ENCODE measurements at places on chromosomes 2 and 18.

GRCh38 chr18:59273759-59274532 is 692 bp upstream of the RAX start:
- DNase-seq: no peak

GRCh38 chr18:47873625-47874024 is 56.8 kb downstream of the SMAD2 start:
- DNase-seq: no peak

- no peak for DNase-seq
These were observed 169.2 kb upstream of the GLI2 start for GRCh38 chr2:120566331-120567035.

DNA sequence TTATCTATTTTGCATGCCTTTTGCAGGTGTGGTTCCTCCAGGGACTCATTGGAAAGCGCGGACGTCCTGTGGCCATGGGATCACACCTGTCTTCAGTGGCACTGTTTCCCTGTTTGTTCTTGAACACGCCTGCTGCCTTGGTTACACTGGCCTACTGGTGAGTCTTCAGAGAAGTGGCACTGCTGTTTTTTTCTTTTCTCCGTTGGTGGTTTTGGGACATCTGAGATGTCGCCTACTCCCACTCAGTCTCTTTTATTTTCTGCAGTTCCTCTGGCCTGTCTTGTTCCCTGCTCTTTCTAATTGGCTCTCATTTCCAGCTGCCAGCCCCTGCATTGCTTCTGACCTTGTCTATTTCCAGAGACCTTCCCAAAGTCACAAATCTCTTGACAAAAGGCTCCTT is 35.7 kb upstream of the POU3F3 start:
- no peak for DNase-seq

- no peak for DNase-seq
These were observed 172.4 kb downstream of the ZNF516 start for GRCh38 chr18:76322686-76323085.

DNA sequence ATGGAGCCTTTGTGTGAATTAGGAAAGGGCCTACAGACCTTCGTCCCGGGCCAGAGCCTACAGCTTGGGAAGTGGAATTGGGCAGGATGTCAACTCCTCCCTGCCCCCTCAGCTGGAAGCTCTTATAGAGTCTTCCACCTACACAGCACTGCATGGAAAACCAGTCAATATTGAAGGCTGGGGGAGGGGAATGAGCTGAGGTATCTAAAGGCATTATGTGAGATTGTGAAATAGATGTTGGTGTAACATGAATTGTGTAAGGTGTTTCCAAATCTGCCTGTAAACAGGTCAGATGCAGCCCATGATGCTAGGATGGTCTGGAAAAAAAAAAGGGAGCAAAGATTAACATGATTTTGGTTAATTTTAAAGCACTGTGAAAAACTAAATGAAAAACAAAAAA is 433.5 kb upstream of the POU3F3 start:
- no peak for DNase-seq

GRCh38 chr2:62207491-62207890 is 11.6 kb downstream of the B3GNT2 start:
- DNase-seq: no peak

- no peak for DNase-seq
These were observed 57.3 kb upstream of the EML6 start for GRCh38 chr2:54666131-54666633.

- no peak for DNase-seq
These were observed 104.4 kb upstream of the SLC35G4 start for GRCh38 chr18:11504962-11505361.

- DNase-seq: no peak
These were observed 219.4 kb downstream of the HNMT start for GRCh38 chr2:138183705-138184104.

- DNase-seq: no peak
These were observed 2.6 kb downstream of the STRN start for GRCh38 chr2:36963734-36964133.

- no peak for DNase-seq
These were observed 12.6 kb upstream of the ICA1L start for GRCh38 chr2:202883987-202884675.

- DNase-seq: no peak
These were observed 144.6 kb downstream of the QPCT start for GRCh38 chr2:37489041-37489456.

DNA sequence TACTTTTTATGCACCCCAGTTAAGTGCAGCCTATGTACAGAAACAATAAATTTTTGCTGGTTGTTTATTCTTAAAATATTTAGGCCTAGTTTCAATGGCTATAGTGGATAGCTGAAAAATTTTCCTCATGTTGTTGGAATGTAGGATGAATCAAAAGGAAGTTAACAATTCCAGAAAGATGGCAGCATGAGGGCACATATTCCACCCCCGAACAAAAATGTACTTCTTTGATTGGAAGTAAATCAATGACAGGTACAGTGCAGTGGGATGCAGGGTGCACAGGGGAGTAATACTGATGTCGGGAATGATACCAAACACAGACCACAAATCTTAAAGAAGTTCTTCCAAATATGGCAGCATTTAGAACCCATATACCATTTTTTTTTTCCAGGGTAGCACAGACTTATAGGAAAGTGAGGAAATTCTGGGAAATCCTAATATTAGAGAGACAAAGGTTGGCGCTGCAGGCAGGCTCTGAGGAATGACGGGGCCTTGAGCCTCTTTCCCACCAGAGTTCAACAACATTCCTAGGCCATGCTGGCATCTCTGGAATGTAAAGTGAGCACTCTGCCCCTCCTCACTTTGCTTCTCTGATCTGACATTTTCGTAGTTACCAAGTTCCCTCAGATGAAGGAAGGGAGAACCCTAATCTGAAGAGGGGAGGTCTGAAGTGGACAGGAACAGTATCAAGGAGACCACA is 36.6 kb upstream of the IKZF2 start:
- DNase-seq: no peak

All from activated naive CD8-positive, alpha-beta T cell treated with anti-CD3 and anti-CD28 coated beads for 36 hours (primary cell).